ENCODE measurements at places on chromosomes 1 and 21.

DNA sequence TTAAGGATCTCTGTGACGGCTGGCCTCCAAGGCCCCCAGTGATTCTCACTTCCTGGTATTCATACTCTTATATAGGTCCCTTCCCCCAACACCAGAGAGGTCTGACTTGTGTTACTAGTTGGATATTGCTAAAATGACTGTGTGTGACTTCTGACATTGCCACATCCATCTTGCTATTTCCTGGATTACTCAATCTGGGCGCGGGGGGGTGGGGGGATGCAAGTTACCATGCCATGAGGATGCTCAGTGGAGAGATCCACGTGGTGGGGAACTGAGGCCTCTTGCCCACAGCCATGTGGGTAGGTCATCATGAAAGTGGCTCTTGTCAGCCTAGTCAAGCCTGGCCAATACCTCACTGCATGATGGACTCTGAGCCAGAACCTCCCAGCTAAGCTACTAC, 117.0 kb downstream of the UBE2U start:
- DNase-seq = peak; percentile 74

- DNase-seq = no peak
Measured at GRCh38 chr1:173496757-173497320, 19.7 kb downstream of the PRDX6 start.

GRCh38 chr1:203300441-203301330, 4.6 kb upstream of the BTG2 start:
- no peak for DNase-seq

DNA sequence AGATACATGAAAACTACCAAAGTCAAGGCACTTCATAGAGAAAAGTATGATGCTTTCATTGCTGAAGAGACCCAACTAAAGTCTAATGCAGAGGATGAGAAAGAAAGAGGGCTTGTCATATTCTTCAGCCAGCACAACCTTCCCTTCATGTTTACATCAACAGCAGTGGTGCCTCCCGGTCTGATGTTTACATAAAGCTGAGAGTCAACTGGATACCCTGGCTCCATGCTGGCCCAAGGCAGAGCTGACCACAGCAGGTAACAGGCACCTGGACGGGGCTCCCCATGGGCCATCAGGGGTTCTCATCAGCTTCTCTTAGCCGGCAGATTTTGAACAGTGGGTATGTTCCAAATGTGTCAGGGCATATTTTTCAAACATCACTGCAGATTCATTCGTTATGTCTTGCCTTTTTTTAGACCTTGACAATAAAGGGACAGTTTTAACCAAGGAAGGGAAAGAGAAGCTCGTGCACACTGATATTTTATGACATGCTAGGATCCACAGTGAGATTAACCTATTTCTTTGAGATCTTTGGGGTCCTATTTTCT, 117.1 kb downstream of the NRIP1 start:
- no peak for DNase-seq

DNA sequence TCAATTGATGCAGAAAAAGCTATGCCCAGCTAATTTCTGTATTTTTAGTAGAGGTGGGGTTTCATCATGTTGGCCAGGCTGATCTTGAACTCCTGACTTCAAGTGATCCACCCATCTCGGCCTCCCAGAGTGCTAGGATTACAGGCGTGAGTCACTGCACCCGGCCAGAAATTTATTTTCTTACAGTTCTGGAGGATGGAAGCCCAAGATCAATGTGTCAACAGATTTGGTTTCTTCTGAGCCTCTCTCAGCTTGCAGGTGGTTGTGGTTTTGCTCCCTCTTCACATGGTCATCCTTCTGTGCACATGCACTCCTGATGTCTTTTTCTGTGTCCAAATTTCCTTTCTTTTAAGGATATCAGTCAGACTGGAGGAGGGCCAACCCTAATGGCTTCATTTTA, 35.6 kb downstream of the SHCBP1L start:
- DNase-seq = peak; percentile 57

- no peak for DNase-seq
Measured at GRCh38 chr1:111201275-111202090, 1.0 kb upstream of the DENND2D start.

Data from fibroblast of mammary gland (primary cell).